OCI-LY7 (cell line): ENCODE measurements at places on chromosomes 7 and 10.

GRCh38 chr10:34397324-34397723 lies 417.8 kb downstream of the PARD3 start:
- DNase-seq, result no peak

DNA sequence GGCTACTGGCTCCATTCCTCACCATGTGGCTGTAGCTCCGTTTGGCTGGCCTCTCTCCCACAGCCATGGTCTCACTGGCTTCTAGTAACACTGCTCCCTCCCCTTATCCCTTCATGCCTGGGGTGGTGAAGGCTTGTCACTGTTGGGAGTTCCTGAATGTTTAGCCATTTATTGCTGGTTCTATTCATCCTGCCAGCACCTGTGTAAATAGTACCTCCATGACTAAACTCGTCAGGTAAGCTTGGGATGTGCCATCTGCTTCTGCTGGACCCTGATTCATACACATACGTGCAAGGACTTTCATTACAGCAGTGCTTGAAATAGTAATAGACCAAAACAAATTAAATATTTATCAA lies 61.6 kb downstream of the CCDC71L start:
- DNase-seq, result no peak

GRCh38 chr10:88932539-88933256 lies 19.9 kb downstream of the ACTA2 start:
- DNase-seq, result peak; percentile 85

GRCh38 chr7:50685135-50686065 lies 97.3 kb downstream of the GRB10 start:
- no peak for DNase-seq

- DNase-seq, result no peak
Measured at GRCh38 chr7:74344132-74344496, 54.9 kb downstream of the CLIP2 start.
